ENCODE measurements at places on chromosomes 7 and 10.

- no peak for DNase-seq
Measured at GRCh38 chr7:40887099-40887498, 752.3 kb downstream of the SUGCT start.

GRCh38 chr7:50476953-50477625 lies 26.9 kb upstream of the FIGNL1 start:
- no peak for DNase-seq

- DNase-seq = peak; percentile 73
Measured at GRCh38 chr7:104627516-104627915, 299.1 kb downstream of the LHFPL3 start.

DNA sequence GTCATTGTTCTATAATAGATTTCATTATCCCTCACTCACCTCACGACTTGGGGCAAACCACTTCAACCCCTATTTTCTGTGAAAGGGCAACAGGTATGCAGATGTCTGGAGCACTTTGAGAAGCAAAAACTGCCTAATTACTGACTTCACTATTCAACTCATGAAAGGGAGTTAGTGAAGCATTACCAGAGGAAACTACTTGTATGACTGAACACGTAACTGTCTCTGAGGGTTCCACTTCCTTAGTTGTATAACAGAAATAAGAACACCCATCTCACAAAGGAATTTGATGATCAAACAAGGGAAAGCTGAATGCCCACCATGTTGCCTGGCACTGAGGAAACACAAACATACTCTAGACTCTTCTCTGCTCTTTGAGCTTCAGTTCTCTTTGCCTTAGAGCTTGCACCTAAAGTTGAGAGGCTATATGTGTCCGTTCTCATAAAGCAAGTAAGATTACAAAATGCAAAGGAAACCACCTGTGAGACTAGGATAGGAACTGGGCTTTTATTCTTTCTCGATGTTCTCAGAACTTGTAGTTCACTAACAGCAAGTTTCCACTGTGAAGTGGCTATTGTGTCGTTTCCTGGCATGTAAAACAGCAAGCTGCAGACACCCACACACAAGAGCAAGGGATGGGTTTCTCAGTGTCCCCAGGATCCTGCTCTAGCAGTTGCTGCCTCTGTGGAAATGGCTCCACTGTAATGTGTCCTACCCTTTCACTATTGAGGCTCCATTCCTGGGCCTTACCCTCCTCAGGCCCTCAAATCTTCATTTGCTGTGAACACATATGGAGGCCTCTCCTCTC lies 2.6 kb downstream of the TMEM243 start:
- no peak for DNase-seq

GRCh38 chr7:97096661-97097060 lies 20.8 kb upstream of the SDHAF3 start:
- DNase-seq = no peak

DNA sequence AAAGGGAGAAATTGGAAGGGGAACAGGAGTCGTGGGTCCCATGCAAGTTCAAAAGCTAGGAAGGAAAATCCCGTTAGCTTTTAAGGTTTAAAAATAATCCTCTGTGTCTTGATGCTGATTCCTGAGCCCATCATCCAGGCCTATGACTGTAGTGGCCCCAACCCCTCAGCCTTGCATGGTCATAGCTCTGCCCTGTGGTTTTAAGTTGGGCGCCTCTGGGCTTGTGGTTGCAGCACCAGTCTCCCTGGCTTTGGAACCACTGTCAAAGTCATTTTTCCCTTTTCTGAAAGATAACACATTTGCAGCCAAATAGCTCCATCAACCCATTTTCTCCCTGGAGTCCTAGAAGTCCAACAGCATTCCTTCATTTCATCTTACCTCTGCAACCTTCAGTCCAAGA lies 13.6 kb downstream of the TMEM236 start:
- DNase-seq = no peak

GRCh38 chr10:76436401-76436811 lies 1005.0 kb downstream of the LRMDA start:
- no peak for DNase-seq

DNA sequence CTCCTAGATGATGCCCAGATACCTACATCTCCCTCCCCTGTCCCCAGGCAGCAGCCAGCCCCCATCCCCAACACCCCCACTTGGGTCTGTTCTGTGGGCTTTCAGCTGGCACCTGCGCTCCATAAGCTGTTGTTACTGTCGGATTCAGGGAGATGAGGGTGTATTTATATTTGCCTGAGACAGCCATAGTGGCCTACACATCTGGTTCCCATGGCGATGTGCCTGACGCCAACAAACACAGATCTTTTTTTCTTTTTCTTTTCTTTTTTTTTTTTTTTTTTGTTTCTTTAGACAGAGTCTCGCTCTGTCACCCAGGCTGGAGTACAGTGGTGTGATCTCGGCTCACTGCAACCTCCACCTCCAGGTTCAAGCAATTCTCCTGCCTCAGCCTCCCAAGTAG lies 73.1 kb downstream of the CLIP2 start:
- DNase-seq = no peak

DNA sequence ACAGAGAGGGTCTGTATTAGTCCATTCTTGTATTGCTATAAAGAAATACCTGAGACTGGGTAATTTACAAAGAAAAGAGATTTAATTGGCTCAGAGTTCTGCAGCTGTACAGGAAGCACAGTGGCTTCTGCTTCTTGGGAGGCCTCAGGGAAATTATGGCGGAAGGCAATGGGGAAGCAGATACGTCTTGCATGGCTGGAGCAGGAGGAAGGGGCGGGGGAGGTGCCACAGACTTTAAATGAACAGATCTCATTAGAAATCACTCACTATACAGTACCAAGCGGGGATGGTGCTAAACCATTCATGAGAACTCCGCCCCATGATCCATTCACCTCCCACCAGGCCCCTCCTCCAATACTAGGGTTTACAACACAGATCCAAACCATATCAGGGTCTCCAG lies 3.7 kb upstream of the CALU start:
- DNase-seq = no peak

DNA sequence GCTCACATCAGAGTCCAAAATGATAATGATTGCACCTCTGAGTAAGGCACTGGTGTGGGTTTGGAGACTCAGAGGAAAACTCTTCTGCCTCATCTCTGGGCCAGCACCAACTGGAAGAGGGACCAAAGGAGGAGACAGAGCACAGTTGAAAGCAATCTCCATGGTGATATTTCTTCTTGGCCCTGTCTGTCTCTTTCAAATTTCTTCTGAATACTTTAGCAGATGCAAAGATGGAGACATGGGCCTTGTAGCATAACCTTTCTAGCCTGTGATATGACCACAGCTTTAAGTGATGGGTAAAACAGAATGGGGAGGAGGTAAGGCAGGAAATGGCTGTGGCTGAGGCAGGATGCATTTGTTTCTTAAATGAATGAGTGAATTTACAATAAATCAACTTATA lies 12.2 kb upstream of the GIMAP7 start:
- DNase-seq = no peak

DNA sequence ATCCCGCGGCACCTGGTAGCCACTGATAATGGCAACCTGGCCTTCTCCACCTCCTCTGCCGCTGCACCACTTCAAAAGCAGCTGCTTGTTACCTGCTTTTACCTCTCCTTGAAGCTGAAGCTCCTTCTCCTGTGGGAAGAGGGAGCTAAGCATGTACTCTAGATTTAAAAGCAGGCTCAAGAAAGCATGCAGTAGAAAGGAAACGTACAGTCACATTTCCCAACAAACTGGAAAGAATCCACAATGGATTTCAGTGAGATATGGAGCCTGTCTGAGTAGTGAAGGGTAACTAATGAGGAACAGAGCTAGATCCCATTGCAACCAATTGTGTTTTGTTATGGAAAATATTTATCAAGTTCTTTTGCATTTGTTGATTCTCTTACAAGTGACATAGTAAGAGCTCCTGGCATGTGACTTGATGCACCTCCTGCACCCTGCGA lies 457.4 kb upstream of the GALNT17 start:
- no peak for DNase-seq

DNA sequence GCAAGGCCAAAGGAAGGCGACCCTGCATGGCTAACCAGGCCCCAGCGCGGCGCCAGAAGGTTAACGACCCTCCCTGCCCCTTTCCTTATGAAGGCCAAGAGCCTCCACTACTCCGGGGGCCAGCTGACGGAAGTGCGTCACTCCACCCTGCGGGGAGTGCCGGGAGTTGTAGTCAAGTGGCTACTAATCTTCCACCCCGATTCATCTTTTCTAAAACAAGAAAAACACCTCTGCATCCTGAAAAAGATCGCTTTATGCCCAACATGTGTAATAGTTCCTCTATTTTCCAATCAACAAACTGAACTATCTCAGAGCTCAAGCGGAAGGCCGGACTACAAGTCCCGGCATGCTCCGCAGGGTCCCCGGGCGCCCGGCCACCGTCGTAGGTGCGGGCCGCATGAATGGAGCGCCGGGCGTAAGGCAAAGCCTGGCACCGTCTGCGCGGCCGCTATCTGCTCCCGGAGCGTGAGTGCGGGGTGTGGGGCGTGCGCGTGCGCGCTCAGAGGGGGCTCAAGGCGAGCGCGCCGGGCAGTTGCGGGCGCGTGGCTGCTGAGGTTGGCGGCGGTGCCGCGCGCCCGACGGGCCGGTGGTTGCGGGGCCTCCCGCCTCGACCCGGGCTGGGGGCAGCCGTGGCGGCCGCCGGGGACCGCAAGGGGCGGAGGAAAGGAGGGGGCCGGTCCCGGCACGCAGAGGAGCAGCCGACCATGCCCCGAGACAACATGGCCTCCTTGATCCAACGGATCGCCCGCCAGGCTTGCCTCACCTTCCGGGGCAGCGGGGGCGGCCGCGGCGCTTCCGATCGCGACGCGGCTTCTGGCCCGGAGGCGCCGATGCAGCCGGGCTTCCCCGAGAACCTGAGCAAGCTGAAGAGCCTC lies at the start of gene ADO:
ADO (plus strand) TSS at position 365 of the 875 bp plus-strand sequence; CDS start at position 705, 340 bp downstream.
- DNase-seq = peak; percentile 88

- no peak for DNase-seq
Measured at GRCh38 chr7:142562688-142563087, 186.6 kb upstream of the PRSS1 start.

DNA sequence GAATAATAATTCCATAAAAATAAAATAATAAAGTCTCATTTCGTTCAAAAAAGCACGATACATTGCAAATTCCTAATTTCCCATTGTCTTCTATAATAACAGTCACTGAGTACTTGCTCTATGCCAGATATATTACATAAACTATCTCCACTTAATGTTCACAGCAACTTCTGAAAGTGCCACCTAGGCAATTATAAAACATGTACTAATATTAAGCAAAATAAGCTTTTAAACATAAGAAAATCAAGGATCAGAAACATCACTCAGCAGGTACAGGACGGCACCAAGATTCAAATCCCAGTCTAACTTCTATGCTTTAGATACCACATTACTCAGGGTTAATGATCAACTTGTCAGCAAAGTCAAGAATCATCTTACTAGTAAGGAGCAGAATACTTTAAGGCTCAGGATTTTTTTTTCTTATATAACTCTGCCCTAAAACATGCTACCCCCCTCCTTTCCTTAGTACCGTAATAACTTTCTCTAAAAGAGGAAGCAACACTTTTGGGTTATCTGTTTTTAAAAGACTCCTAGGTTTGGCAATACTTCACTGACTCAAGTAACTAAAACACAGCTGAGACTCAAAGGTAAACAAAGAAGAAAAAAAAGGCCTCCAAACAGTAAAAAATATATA lies 51.3 kb downstream of the USP6NL start:
- DNase-seq = no peak

DNA sequence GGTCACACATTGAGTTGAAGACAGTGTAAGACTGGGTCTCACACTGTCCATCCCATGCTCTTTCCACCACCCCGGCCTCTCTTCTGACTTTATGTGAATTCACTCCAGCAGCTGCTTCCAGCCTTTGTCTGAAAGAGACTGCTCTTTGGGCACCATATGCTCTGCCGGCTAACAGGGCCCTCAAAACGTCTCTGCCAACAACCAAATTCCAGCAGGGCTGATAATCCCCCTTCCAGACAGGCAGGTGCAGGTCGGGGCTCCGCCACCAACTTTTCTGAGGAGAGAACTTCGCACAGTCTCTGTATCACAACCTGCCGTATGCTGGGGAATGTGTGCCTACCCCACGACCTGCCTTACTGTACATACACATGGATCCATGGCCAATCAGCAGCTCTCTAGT lies 64.3 kb downstream of the PLXNA4 start:
- DNase-seq = no peak

GRCh38 chr10:58919927-58920654 lies 256.4 kb upstream of the PHYHIPL start:
- no peak for DNase-seq

DNA sequence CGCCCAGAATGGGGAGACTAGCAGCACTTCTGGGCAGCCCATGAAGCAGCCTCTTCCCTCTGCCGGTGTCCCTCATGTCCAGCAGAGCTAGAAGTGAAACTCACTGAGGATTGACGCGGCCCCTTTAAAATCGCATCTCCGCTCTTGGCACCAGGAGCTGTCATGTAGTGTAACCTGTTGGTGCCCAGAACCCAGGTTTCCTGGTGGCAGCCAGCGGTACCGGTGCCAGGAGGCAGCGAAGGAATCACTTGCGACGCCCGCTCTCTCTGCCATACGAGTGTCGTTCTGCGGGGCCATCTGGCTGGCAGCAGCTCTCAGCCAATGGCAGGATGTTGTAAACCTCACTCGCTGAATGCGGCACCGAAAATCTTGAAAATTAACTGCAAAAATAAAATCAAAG lies 82.7 kb downstream of the CUX1 start:
- no peak for DNase-seq

- DNase-seq = no peak
Measured at GRCh38 chr10:120644556-120645410, 187.8 kb downstream of the PLPP4 start.

DNA sequence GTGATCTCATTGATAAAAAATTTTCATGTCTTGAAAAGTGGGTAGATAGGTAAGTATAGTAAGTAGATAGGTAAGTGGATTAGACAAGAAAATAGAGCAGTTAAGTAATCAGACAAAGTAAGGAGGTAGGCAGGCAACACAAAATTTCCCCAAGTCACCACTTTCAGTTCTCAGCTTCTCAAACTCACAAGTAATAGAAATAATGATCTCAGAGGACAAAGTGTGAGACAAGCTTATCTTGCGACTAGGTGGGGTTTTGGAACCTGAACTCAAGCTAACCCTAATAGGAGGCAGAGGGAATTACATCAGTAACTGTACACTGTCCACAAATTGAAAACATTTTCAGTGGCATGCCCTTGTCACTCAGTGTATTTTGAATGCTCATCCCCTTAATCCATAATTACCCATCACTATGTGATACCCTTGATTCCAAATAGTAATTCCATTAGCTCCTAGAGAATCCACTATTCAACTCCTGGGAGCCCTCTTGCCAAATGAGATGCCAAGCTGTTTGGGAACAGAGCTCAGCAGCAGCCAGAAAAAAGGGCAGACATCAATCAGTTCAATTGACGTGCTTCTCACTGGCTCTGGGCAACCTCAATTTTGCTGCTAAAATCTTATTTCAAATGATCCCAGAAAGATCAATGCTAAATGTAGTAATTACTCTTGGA lies 703.2 kb downstream of the XPNPEP1 start:
- no peak for DNase-seq

- peak; percentile 10 for DNase-seq
Measured at GRCh38 chr10:27192284-27192683, 37.1 kb downstream of the MASTL start.
